NK-92 treated with Interleukin-12 subunit alpha and Interleukin-12 subunit beta, amount 100 ng/mL, for 24 hours (cell line): ENCODE measurements at places on chromosomes 12 and 14.

- no peak for DNase-seq
These were observed 696.3 kb downstream of the TMEM121 start for GRCh38 chr14:106222731-106223130.

GRCh38 chr14:74703043-74703442 lies 9.8 kb downstream of the AREL1 start:
- no peak for DNase-seq

DNA sequence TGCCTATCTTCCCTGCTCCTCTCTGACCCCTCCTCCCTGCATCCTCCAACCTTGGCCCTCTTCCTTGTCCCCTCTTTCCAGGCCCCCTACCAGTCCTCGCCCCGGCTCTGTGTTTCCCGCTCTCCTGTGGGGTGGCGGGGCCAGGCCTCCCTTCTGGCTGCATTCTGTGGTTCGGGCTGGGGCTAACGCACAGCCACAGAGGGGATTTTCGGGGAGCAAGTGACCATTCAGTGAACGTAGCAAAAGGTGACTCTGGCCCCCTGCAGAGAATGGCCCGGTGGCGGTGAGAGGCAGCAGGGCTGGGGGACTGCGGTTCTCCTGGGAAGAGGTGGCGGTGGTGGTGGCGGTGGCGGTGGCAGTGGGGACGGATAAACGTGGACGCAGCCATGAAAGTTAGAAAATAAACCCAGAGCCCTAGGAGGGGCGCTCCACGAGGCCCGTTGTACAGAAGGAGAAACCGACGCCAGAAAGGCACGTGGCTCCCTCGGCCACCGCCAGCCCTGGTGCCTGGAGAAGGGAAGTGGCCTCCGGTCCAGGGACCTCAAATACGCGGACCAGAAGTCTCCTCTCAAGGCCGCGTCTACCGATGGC lies 269.6 kb downstream of the ADGRD1 start:
- DNase-seq = no peak

DNA sequence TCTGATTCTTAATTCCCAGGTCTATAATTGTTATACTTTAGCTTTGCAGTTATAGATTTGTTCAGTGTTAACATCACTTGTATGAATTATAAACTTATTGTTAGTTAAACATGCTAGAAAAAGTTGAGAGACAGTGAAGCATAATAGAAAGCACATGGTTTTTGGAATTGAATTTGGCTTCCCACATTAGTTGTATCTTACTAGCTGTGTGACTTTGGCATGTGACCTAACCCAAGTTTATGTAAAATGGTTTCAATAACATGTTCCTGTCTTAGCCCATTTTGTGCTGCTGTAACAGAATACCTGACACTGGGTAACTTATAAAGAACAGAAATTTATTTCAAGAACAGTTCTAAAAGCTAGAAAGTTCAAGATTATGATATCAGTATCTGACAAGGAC lies 146.3 kb downstream of the PDE3A start:
- no peak for DNase-seq

DNA sequence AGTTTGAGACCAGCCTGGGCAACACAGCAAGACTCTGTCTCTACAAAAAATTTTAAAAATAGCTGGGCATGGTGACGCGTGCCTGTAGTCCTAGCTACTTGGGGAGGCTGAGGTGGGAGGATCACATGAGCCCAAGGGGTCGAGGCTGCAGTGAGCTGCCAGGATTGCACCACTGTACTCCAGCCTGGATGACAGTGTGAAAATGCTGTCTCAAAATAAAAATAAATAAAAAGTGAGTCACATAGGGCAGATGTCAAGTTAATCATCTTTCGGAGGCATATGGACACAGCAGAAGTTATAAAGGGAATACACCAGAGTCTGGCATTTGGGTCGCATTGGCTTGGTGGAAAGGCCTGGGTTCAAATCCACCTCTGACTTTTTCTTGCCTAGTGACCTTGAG lies 92.7 kb downstream of the PHETA1 start:
- DNase-seq = no peak

GRCh38 chr14:92684801-92685560 lies 63.4 kb downstream of the LGMN start:
- no peak for DNase-seq

DNA sequence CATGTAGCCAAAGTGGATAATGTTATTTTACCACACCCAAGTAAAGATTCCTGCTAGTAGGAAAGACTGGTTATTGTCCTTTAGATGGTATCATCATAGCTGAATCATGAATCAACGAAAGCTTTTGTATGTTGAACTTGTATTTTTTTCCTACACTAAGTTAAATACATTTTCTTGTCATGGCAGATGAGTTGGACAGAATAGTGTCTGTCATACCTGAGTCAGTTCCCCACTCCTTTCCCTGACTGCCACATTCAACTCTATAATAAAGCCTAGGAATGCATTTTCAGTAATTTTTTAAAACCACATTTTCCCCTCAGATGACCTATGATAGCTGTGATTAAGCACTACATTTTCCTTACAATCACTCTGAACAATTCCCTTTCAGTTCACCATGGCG lies 9.3 kb upstream of the PTHLH start:
- no peak for DNase-seq

DNA sequence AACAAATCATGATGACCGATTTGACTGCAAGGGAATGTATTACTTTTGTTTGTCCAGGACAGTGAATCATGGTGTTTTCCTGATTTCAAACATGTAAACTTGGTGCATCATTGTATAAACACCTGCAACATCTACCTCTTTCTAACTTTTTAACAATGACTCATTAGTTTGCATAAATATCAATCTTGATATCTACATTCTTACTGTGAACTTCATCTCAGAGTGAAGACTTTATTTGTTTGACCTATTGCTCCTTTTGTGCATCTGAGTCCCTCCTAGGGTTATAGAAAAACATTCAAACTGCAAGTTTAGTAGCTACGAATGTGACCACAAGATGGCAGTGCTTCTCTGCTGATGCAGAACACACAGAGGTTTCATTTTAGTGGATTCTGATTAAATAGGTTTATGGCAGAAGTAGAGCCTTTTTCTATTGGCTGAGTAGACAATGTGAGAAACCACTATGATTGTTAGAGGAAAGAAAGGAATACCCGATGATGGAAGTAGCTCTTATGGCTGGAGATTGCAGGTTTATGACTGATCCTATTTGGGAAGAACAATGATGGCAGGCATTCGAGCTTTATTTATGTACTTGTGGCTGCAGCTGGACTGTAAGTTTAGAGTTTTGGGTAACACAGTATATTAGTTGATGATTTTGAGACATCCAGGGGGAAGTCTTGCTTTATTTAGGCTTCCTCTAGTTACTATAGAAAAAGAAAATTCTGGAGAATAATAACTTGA lies 244.2 kb upstream of the OR4E1 start:
- peak; percentile 11 for DNase-seq

GRCh38 chr12:5648692-5649359 lies 216.9 kb downstream of the NTF3 start:
- DNase-seq = no peak

- DNase-seq = no peak
These were observed at the start of gene GPR33 for GRCh38 chr14:31487886-31488285. GPR33 (minus strand) TSS chr14:31488039; CDS start chr14:31483965, 4,074 bp downstream.

DNA sequence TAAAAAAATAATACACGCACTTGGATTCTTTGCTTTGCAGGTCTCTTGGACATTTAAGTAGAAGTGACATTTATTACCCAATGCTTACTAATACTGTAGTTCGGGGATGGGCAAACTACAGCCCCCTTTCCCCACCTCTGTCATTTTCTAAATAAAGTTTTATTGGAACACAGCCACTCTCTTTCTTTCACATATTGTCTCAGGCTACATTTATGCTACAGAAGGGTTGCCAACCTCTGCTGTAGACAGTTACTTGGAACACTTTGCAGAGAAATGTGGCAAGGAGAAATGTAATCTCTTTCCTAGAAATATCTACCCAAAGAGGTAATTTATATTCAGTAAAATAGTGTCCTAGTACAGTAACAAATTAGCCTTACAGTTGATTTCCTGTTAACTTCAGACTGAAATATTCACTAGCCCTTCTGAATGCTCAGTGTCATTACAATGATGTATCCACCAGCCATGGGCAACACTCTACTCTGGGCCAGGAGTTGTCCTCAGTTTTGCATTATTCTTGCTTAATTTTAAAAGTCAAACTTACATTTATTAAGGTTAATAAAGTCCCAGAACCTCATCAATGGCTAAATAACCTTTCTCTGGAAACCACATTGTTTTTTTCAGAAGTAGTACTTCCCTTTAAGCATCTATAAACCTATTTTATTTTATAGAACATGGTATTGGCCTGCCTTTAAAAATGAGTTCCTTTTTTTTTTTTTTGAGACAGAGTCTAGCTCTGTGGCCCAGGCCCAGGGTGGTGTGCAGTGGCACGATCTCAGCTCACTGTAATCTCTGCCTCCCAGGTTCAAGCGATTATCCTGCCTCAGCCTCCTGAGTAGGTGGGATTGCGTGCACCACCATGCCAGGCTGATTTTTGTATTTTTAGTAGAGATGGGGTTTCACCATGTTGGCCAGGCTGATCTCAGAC lies 269.6 kb upstream of the AMIGO2 start:
- DNase-seq = no peak

DNA sequence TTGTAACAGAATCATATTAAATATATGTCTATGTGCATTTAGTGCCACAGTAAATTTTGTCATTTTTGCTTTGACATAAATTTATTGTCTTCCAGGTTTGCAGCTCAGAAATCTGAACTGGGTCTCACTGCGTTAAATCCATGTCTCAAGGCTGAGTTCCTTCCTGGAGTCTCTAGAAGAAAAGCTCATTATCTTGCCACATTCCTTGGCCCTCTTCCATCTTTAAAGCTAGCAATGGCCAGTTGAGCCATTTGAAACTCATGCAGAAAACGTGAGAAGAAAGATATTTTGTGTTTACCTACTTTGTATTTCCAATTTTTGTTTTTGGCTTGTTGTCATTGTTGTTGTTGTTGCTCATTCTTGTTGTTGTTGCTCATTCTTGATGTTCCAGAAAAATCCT lies 10.7 kb downstream of the PRH1 start:
- DNase-seq = no peak

- no peak for DNase-seq
These were observed 104.9 kb upstream of the C14orf180 start for GRCh38 chr14:104474495-104475213.

DNA sequence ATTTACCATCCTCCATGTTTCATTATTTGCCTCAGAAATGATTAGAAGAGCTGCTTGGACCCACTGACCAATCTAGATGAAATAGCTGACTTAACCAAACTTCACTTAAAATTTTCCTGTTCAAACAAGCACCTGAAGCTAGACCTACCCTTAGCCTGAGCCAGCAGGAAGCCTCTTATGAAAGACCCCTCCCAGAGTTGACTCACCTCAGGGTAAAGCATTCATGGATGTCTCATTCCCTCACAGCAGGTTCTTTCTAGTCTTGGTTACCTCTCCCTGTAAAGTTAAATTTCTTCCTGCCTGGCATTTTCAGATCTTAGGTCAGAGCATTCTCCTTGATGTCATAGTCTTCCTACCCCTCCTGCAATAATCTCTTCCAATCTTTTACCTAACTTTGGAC lies 1209.8 kb downstream of the FLRT2 start:
- no peak for DNase-seq

GRCh38 chr12:79266343-79267144 lies 402.0 kb downstream of the SYT1 start:
- DNase-seq = no peak

DNA sequence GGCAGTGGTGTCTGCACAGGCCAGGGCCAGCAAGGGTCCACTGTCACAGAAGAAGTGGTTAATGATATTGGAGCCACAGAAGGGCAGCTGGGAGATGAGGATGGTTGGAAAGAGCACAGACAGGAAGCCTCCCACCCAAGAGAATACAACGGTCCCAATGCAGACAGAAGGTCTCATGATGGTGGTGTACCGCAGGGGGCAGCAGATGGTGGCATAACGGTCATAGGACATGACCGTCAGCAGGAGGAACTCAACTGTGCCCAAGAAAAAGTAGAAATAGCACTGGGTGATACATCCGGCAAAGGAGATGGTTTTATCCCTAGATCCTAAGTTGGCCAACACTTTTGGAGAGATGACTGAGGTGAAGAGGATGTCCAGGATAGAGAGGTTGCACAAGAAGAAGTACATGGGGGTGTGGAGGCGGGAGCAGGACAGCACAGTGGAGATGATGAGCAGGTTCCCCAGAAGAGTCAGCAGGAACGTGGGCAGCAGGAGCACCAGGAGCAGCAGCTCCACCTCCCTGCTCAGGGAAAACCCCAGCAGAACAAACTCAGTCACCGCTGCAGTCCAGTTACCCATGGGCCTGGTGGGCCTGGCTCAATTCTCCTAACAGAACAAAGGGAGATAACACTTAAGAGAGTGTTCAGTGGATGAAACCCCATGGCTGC lies 9.8 kb downstream of the OR6J1 start:
- DNase-seq = no peak
